HFFc6 (cell line): ENCODE measurements at places on chromosomes 6 and 20. TPM values are rescaled to one million over a fixed set of nuclear protein-coding genes. Genes with fewer than 3 reads are reported as not detected.

DNA sequence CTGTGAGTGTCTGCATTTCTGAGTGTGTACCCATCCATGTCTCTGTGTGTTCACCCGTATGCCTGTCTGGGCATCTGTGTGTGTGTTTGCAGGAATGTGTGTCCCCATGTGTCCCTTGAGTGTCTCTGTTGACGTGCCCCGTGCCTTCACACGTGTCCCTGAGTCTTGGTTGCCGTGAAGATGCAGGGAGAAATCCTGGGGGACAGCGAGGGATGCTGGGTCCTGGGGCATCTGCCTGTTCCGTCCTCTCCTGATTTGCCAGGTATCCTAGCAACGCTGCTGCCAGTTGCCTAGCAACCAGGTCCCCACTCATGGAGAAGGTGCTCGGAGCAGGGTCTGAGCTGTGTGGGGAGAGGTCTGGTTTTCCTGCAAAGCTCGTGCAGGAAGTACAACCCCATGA lies 6.0 kb upstream of the LKAAEAR1 start:
- no peak for DNase-seq

- no peak for DNase-seq
Measured at GRCh38 chr6:142443532-142443931, 141.7 kb downstream of the ADGRG6 start.

The TGM3 gene
- 0.15 TPM in 1 of 3 replicates, not detected in the others for total RNA-seq

DNA sequence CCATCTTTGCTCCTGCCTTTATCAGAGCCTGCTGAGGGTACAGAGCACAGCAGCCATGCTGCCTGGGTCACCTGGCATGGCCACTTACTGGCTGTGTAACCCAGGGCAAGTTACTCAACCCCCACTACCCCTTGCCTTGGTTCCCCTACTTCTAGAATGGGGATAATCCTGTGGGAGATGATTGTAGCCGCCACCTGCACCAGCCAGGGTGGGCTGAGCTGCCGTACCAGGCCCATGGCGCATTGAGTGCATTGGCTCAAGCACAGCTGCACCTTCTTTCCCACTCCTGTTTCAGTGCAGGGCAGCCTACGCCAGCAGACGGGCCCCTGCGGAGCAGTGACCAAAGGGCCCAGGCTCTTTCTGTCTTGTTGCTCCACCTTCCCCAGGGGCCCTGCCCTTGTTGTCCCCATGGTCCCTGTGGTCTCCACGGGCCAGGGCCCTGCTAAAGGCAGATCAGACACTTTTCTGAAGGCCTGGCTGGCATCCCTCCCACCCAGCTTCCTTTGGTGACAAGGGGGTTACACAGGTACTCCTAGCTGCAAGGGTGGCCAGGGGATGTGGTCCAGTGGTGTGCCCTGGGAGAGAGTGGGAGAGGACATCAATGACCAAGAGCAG lies 159.4 kb upstream of the MLN start:
- no peak for DNase-seq

- no peak for DNase-seq
Measured at GRCh38 chr20:40814631-40814960, 125.6 kb upstream of the MAFB start.

DNA sequence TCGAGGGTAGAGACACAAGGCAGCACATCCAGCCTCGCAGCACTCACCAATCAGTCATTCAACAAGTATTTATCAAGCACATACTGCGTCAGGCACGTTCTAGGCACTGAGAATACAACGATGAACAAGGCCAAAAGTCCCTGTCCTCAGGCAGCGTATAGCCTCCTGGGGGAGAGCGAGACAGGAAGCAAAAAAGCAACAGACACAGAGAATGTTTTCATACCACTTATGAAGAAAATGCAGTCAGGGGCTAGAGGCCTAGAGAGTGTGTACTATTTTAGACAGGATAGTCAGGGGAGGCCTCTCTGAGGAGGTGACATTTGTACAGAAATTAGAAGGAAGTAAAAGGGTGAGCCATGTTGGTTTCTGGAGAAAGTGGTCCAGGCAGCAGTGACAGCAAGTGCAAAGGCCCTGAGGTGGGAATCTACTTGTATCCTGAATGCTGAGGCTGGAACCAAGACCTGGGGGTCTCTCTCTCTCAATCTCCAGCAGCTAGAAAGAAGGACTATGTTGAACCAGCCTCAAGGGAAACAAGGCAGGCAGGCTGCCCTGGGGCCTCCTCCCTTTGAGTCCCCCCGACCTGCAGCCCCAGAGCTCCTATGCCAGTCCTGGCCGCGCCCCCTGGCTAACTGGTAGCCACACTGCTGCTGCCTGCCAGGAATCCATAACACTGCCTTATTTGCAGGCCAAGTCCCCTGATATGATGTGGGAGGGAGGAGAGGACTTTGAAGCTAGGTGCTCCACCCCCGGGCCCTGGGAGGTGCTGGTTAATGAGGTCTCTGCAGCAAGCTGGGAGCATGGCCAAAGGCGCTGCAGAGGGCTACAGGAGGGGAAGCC lies 151.2 kb downstream of the GRM4 start:
- no peak for DNase-seq

DNA sequence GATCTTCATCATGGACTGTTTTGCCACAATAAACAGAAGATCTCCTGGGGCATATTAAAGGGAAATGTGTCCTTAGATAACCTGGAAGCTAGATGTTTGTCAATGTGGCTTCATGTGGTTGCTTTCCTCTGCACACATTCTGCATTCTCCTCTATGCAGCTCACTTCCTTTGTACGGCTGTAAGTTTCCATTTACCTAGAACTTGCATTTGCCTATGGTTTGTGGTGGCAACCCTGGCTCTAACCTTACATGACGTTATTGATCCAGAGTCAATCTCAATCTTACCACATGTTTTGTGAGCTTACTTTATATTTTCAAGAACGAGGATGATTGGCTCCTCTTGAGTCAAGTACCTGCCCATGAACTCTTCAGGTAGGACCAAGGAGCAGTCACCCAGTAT lies 863.1 kb downstream of the MAFB start:
- no peak for DNase-seq

- no peak for DNase-seq
Measured at GRCh38 chr6:137272403-137272802, 53.2 kb upstream of the IFNGR1 start.

GRCh38 chr6:91744566-91744965 lies 1157.7 kb upstream of the MAP3K7 start:
- no peak for DNase-seq

- no peak for DNase-seq
Measured at GRCh38 chr20:63494420-63495166, 4.3 kb downstream of the EEF1A2 start.

DNA sequence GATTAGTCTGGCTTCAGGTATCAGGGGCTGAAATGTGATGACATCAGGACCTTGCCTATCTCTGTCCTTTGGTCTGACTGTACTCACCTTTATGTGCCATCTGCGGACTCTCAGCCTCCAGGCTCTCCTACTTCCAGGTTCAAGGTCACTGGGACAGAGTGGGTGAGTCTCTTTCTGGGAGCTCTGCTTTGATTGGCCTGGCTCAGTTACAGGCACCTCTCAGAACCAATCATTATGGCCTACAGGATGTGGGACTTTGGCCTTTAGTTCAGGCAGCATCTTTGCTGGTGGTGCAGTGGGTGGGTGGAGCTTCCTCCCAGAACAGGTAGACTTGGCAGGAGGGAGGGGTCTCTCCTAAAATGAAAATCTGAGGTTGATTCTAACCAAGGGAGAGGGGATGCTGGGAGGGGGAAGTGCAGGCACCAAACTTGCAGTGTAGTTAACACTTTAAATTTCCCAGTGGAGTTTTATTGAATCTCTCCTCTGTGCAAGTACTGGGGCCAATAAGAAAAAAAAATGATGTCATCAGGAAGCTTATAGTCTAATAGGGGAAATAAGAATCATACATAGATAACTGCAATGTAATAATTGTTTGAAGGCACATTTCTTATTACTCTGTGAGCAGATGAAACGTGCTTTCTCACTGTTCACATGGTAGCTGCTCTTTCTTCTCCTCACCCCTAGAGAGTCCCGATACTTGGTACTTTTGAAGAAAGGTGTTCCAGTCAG lies 53.4 kb downstream of the SLC24A3 start:
- no peak for DNase-seq

- DNase-seq = no peak
Measured at GRCh38 chr20:14295238-14295637, 42.2 kb downstream of the FLRT3 start.

GRCh38 chr20:32807706-32808105 lies 12.0 kb upstream of the MAPRE1 start:
- DNase-seq = no peak

GRCh38 chr6:122184401-122184827 lies 215.0 kb upstream of the HSF2 start:
- peak; percentile 32 for DNase-seq

DNA sequence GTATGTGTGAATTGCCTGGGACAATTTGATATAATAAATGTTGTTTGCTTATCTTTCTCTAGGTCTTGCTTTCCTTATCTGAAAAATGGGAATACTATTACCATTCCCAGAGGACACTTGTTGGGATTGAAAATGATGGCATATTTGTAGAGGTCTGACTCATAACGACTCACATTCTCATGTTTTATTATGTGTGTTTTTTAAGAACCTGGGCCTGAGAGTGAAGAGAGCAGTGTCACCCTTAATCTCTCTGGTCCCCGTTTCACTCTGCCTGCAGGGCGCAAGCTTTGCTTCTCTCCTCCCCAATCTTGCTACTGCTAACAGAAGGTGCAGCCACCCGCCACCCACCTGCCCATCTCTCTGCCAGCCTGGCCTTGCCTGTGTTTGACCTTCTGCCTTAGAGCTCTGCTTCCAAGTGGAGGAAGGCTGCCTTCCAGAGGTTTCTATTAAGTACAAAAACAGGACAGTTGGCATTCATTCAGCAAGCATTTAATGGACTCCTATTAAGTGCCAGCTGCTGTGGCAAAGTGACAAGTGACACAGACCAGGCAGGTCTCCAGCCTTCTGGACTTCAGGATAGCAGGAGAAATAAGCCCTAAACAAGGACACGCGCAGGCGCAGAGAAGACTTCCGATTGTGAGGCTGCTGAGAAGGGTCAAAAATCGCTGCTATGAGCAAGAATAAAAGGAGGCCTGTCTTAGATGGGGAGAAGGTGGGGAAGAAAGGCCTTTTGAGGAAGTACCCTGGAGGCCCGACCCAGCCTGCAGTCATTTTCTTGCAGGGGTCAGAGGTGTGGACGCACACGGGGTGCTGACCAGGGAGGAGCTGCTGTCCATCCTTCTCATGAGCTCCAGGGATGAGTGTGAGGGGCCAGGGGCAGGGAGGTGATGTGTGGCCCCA lies 112.5 kb downstream of the JPH2 start:
- peak; percentile 39 for DNase-seq

DNA sequence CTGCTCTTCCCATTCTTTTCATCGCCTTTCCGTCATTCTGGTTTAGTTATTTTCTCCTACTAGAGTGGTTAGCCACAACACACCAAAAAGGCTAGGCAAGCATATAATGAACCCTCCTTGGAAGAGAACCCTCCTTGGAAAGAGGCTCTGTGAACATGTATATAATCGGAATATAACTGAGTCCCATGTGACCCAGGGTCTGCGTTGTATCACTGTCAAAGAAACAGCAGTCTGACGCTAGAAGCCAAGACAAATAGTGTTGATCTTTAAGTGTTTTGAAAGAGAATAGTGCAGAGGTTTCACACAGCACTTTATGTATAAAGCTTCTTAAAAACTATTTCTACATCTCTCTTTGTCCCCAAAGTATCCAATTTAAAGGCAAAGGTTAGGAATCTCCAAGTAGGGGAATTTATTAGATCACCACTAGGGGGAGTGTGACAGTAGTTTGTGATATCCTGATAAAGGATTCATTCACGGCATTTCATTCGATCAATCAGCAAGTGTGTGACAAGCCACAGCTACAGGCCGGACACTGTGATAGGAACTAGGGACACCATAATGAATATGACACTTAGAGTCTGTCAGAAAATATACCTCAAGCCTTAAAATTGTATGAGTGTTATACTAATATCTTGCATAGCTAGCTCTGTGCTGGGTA lies 395.3 kb downstream of the CD109 start:
- no peak for DNase-seq

DNA sequence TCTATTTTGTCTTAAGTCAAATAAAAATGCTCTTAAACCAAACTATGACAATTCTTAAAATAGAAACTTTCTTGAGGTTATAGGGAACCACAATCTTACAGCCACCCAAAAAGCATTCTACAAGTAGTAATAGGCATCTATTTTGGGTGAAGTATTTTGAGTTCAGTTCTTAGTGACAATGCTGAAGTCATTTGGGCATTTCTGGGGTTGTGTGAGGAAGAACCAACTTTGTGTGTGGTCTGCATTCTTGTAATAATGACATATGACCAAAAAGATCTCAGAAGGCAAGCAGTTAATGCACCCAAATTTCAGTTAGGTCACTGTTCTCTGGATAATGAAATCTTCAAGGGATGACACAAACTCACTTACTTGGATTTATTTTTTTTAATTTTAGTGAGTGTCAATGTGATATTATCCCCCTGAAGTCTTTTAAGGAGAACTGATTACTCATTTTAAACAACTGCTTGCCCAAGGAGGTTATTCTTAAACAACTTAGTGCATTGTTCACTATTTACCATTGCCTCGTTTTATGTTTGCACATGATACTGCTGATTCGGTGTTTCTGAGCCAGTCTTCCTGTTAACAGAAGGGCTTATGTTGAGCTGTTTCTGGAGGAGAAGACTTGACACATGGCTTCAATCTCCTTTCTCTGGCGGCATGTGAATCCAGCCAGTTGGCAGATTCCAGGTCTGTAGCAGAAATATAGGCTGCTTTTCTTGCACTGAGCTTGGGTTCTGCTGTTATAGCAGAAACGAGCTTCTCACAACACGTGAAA lies 618.9 kb downstream of the BCKDHB start:
- DNase-seq = peak; percentile 22

The THBD gene
- 0.09 to 0.11 TPM (median 0.11 TPM) in 3 replicates for total RNA-seq

GRCh38 chr6:25927178-25927577 lies 3.3 kb downstream of the SLC17A2 start:
- no peak for DNase-seq

The SLCO4A1 gene
- 3.5 to 6.0 TPM (median 3.6 TPM) in 3 replicates for total RNA-seq

The RIMS1 gene
- total RNA-seq = 2.0 to 2.3 TPM (median 2.1 TPM) in 3 replicates

The FAM217A gene
- not detected in 3 replicates for total RNA-seq

- DNase-seq = peak; percentile 57
Measured at GRCh38 chr20:58309591-58310290, at the start of gene RAB22A. RAB22A (plus strand) TSS chr20:58309715; CDS start chr20:58309977, 262 bp downstream.

GRCh38 chr6:25223490-25223991 lies 55.6 kb upstream of the CARMIL1 start:
- peak; percentile 26 for DNase-seq

The SLC26A8 gene
- total RNA-seq = not detected in 3 replicates

GRCh38 chr6:164750128-164750527 lies 559.3 kb downstream of the C6orf118 start:
- no peak for DNase-seq

The PPP1R16B gene
- total RNA-seq = not detected in 3 replicates

The SIRPD gene
- total RNA-seq = not detected in 3 replicates
